ENCODE measurements at places on chromosomes 2 and 18.

GRCh38 chr2:157244691-157245090 is 12.8 kb upstream of the GALNT5 start:
- H3K4me1 ChIP-seq = peaks cover 52% of the 10 kb centered on the region
- no peaks in the 10 kb centered on the region for H3K36me3 ChIP-seq
- H3K27ac ChIP-seq = peak overlapping the region; percentile 99

DNA sequence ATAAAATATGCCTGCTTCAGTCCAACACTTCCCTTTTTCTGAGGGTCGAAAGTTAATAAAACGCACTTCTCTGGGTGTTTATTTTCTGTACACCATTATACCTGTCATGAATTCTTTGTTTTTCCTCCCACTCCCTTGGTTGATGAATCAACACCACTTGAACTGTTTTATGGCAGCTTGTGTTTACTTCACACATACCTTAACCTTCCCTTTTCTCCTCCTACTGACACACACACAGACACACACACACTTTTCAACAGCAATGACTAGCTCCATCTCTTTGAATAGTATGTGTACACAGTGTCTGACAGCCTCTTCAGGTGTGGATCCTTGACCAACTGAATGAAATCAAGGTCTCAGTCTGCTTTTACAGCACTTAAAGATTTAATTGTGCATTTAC is 91.3 kb downstream of the SATB2 start:
- no peak overlapping the region for H3K4me3 ChIP-seq
- DNase-seq = peak; percentile 17
- no peaks in the 10 kb centered on the region for H3K27me3 ChIP-seq
- H3K27ac ChIP-seq = no peak overlapping the region
- peaks cover 41% of the 10 kb centered on the region for H3K4me1 ChIP-seq

DNA sequence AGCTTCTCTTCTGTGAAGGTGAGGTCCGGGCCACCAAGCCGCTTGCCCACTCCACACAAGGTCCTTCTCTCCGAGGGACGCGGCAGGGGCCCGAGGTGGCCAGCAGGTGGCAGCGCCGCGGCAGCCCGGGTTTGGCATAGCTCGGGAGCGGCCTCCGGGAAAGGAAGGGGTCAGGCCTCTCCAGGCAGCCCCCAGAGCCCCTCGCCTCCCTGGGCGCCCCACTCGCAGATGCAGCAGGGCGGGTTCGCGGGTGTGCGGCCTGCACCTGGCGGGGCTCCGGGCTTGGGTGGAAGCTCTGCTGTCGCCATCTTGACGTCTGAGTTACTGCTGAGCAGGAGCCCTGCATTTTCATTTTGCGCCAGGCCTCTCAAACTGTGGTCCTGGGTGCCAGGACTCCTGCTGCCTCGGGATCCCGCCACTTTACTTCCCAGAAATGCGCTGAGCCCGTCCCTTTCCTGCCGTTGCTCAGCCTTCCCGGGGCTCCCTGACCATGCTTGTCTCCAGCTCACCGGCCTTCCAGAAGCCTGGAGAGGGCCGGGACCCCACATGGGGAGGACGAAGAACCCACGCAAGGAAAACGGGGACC is 18.6 kb upstream of the NCL start:
- H3K4me1 ChIP-seq = no peaks in the 10 kb centered on the region
- no peaks in the 10 kb centered on the region for H3K36me3 ChIP-seq
- peaks cover 9% of the 10 kb centered on the region for H3K27me3 ChIP-seq
- DNase-seq = peak; percentile 42
- peak overlapping the region; percentile 61 for H3K27ac ChIP-seq

DNA sequence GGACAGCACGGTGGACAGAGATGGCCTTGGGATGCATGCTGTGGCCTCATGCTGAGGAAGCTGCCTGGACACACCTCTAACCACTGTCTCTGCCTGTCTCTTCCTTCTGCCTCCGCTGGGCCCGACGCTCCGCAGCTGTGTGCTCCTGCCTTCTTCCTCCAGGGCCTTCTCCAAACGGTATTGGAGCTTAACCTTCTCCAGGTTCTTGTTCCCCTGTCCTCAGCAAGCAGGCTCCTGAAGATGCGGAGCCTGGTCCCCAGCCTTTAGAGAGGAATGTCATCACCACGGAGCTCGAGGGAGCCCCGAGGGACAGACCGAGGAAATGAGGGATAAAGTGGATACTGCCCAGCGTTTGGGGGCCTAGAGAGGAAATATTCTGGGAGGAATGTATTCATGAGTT is 155.1 kb downstream of the DYSF start:
- H3K36me3 ChIP-seq = no peaks in the 10 kb centered on the region
- H3K27ac ChIP-seq = no peak overlapping the region
- no peak for DNase-seq
- peaks cover 7% of the 10 kb centered on the region for H3K4me1 ChIP-seq
- H3K27me3 ChIP-seq = peaks cover 31% of the 10 kb centered on the region

DNA sequence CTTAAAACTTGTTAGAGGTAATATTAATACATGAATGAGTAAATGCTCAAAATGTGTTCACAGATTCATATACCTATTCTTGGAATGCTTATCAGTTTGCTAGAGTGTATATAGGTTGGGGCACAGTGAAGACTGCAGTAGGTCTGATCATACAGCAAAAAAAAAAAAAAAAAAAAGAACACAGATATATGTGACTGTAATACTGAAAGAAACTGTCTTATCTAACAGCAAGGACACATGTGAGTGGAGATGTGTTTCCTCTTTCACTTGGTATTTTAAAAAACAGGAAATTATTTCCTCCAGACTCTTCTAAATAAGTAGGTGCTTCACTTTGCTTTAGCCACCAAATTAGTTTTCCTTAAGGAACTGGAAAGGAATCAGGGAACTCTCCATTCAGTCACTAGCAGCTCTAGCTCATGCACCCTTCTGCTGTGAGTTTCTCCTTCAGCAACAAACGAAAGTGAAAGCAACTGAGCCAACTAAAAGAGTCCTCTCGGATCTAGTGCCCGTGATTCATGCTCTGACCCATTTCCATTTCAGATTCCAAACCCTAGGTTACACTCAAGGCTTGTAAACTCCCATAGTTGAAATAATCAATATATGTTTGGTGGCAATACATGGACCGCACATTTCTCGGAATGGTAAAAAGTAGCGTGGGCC is 98.5 kb downstream of the DSEL start:
- H3K4me3 ChIP-seq = peak overlapping the region; percentile 80
- DNase-seq = peak; percentile 30
- peaks cover 29% of the 10 kb centered on the region for H3K4me1 ChIP-seq
- no peaks in the 10 kb centered on the region for H3K27me3 ChIP-seq

- peaks cover 23% of the 10 kb centered on the region for H3K27me3 ChIP-seq
- H3K4me3 ChIP-seq = no peak overlapping the region
- H3K27ac ChIP-seq = no peak overlapping the region
- DNase-seq = no peak
Measured at GRCh38 chr2:10845640-10846039, 33.1 kb upstream of the PDIA6 start.

DNA sequence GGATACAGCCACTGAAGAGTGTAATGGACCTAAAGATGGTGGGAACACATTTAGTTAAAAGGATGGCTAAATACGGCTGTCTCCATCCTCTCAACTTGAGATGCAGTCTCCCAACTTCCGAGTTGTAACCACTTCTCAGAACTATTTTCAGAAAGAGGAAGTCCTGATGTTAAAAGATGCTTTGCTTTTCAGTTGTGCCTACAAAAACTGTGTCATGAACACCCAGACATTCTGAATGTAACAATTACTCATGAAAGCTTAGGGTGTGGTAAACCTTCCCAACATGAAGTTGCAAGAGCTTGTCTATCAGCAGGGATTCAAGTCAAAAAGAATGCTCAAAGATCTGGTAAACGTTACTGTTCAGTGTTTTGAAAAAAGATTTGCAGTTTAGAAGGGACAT is 147.9 kb downstream of the DOCK10 start:
- peaks cover 63% of the 10 kb centered on the region for H3K36me3 ChIP-seq
- H3K27me3 ChIP-seq = peaks cover 4% of the 10 kb centered on the region
- no peak for DNase-seq
- H3K4me1 ChIP-seq = peaks cover 37% of the 10 kb centered on the region

- H3K27ac ChIP-seq = no peak overlapping the region
- no peaks in the 10 kb centered on the region for H3K27me3 ChIP-seq
- no peaks in the 10 kb centered on the region for H3K36me3 ChIP-seq
- DNase-seq = no peak
- H3K4me1 ChIP-seq = peaks cover 15% of the 10 kb centered on the region
Measured at GRCh38 chr2:129925381-129925780, 54.1 kb upstream of the RAB6C start.

- DNase-seq = no peak
- no peak overlapping the region for H3K27ac ChIP-seq
- H3K4me1 ChIP-seq = peaks cover 34% of the 10 kb centered on the region
- H3K4me3 ChIP-seq = no peak overlapping the region
Measured at GRCh38 chr2:220070349-220070748, 442.9 kb downstream of the SLC4A3 start.

DNA sequence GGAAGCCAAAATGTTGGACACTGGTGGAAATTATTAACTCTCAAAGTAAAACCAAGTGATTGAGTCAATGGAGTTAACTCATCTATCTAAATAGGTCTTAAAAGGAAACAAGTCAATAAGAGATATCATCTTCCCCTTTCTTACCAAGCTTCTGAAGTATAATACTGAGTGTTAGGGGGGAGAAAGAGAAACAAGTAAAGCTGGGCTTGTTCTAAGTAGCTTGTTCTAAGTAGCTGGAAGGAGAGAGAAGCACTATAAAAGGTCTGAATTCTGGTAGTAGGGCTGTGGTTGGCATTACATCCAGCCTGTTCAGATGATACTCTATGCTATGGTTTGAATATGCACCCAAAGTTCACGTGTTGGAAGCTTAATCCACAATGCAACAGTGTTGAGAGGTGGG is 26.8 kb downstream of the YES1 start:
- no peak overlapping the region for H3K27ac ChIP-seq
- H3K36me3 ChIP-seq = no peaks in the 10 kb centered on the region
- no peak overlapping the region for H3K4me3 ChIP-seq
